Foreskin fibroblast (primary cell): ENCODE measurements at places on chromosomes 4 and X.

DNA sequence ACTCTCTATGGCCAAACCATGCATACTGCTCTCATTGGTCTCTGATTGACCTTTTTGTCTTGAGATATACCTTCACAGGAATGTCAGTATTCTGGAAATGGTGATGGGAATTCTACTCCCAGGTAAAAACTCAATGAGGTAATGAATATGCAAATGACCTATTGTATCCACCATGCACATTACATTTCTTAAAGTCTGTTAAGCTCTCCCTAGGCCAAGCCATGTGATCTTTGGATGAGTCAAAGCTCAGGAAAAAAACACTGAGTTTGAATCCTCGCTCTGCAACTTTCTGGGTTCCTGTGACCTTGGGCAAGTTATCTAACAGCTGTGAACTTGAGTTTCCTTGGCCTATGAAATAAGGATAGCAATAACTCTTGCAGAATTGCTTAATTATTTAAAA is 175.4 kb downstream of the PPP1R2C start:
- DNase-seq: no peak

GRCh38 chr4:71550220-71551165 is 211.7 kb downstream of the SLC4A4 start:
- DNase-seq: no peak

- DNase-seq: no peak
Observed at GRCh38 chr4:24570574-24571236, 13.6 kb downstream of the DHX15 start.

GRCh38 chrX:68999356-68999755 is 165.9 kb downstream of the PJA1 start:
- no peak for DNase-seq

- no peak for DNase-seq
Observed at GRCh38 chrX:2693113-2694002, 2.3 kb downstream of the CD99 start.

DNA sequence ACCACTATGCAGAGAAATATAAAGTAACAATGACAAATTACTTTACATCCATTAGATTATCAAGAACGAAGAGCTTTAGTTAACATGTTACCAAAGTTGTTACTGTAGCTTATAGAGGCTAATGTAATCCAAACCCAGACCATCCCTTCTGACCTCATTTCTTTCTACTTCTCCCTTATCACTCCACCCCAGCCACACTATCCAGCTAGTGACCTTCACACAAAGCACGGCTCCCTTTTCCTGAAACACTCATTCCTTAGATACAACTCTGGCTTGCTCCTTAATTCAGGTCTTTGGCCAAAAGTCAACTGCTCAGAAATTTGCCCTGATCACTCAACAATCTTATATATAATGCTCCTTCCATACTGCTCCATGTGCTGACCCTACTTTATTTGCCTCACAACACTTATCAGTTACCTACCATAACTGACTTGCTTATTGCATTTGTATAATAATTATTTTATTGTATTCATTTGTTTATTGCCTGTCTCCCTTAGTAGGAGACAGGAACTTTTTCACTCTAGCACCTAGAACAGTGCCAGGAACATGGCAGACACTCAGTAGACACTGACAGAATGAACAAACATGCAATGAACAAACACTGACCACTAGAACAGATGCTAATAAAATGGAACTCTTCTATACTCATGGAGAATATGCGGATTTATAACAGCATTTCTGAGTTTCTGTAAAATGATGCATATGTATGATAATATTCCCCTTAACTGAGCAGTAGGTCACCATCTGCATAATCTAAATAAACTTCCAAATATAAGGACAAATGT is 67.6 kb downstream of the EIF4E start:
- no peak for DNase-seq

DNA sequence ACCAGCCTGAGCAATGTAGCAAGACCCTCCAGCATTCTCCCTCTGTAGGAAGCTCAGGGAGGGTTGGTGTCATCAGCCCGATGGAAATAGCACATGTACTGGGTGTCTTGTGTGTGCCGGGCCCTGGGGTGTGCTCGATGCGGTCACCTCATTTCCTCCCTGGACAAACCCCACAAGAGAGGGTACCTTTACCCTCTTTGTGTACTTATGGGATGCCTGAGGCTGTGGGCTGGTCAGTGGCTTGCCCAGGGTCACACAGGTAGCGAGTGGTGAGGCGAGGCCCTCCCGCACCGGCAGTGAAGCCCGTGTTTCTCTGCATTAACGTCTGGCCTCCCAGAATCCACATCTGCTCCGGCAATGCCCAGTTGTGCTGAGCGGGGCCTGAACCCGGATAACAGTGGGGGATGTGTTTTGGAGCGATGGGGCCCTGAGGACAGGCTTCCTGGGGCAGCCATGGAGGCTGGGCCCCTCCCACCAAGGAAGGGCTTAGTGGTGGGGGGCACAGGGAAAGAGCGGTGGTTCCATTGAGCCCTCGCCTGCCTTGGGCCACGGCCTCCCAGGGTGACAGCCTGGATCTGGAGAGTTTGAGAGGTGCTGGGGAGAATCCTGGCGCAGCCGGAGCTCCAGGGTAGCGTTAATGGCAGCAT is 8.1 kb downstream of the PSAPL1 start:
- DNase-seq: no peak

- DNase-seq: peak; percentile 21
Observed at GRCh38 chr4:113548303-113548702, 213.2 kb downstream of the CAMK2D start.
